ENCODE measurements at places on chromosomes 1 and 21.

DNA sequence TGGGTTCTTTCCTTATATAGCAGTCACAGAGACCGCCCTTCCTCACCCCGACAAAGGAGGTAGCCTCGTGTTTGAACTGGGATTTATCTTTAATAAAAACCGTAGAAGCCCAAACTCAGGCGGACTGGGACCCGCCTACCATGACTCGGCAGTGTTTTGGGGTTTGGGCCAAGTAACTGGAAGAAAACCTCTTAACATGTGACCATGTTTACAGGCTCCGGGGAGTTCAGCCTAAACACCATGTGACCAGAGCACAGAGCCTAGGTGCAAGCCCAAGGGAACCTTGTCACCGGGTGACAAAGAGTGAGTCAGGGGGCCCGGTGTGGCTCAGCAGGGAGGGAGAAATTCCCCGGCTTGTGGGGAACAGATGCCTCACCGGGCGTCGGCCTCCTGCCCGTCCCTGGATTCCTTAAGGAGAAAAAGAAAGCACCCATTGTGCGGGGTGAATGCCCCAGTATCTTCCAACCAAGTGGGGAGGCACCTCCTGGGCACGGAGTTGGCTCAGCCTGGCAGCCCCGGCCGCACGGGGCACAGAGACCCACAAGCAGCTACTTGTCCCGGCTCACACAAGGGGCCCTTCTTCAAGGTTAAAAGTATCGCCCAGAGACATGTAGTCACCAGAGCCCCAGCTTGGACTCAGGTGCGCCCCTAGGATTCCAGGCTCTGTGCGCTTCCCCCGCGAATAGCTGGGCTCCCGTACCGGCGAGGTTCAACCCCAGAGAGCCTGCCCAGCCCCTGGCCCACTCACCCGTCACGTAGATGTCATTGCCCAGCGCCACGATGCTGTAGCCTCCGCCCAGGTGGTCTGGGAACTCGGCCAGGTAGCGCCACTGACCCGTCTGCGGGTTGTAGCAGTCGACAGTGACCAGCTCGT lies 1.4 kb downstream of the KLHL21 start:
- peak; percentile 41 for DNase-seq

DNA sequence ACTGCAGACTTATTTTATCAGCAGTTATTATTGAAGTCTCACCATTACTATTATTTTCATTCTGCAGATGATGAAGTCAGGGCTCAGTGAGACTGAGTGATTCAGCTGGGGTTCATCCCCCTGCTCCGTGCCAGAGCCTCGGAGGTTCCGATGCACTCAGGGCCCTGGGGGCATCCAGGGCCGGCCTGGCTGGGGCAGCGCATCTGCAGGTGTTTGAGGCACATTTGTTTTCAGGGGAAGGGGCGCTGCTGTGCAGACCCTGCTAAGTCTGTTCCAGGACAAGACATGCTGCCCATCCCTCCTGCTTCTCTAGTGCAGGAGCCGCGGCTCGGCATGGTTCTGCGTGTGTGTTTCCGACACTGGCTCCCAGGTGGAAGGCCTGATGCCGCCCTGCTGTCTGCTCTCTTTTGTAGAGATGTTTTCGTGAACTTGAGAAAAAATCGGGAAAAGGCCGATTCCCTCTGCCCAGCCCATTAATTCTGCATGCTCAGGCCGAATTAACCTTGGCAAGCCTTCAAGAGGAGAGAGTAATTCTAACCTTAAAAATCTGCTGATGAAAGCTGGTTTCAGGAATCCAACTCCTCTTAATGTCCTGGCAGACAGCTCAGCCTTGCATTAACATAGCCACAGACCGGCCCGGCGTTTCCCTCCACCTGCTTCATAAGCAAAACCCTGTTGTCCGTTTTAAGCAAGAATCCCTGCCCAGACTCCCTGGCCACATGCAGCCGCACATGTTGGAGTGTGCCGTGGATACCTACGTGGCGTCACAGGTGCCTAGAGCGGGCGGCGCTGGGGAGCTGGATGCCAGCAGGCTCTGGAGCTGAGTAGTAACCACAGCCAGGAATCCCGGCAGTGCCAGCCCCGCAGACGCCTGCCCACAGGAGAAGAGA lies 316.0 kb upstream of the VAMP3 start:
- no peak for DNase-seq

- DNase-seq = no peak
Measured at GRCh38 chr1:180451504-180451903, 50.9 kb downstream of the ACBD6 start.

GRCh38 chr21:43209575-43210453 lies 41.0 kb downstream of the CRYAA start:
- DNase-seq = no peak

GRCh38 chr1:18922319-18922726 lies 20.0 kb upstream of the ALDH4A1 start:
- DNase-seq = no peak

DNA sequence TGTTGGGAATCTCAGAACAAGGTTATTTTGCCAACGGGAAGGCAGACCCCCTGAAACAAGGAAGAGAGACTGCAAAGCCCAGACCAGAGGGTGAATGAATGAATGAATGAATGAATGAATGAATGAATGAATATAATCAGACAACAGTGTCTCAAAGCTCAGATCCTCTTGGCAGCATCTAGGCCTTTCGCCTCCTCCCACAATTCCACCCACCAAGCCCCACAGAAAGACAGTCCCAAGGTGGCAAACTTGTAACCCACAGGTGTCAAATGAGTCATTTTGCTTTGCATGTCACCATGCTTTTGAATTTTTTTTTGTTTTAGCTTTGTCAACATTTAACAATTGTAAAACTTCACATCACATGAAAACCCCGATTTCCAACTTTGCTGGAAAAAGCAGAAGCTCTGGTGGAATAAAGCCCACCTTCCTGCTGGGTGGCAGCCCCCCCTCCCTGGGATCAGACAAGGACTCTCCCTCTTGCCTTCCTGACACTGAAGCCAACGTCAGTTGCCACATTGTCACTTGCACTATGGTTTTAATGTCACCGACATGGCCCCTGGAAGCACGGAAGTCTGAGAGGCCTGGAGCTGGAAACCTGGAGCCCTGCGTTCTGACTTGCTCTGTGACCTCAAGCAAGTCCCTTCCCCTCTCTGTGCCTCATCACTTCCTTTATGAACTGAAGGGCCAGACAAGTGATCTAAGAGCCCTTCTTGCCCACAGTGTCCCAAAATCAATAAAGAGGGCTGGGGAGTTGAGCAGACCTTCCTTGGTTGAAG lies 134.6 kb upstream of the RUNX3 start:
- DNase-seq = no peak

DNA sequence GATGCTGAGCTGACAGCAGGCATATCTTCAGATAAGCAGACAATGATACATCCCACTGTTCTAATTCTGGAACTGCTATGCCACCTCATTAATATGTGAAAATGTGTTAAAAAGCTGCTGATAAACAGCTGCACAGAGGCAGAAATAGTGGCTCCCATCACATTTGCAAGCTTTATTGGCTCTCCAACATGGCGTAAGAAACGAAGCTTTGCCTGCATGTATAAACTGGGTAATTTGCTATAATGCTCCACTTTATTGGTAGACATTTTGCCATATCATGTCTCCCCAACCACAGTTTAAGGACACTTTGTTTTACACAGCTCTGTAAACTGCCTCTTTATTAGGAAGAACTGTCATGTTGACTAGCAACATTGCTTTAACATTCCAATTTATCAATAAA lies 49.8 kb downstream of the SEC16B start:
- no peak for DNase-seq

DNA sequence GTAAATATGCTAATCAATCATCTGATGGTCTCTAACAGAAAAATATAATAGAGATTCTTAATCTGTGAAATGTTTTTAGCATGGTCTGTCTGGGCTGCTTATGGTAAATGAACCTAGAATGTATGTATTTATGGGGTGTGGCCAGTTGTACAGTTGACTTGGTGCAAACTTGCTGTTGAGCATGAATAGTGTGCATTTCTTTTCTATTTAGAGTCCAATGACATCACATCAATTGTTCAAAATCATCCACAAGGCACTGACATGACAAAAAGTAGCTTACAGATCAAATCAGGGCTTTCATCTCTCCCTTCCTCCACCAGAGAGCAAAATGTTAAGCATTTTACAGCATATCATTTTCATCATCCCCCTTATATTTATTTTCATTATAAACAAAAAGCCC lies 1010.3 kb downstream of the KCNT2 start:
- DNase-seq = no peak

- no peak for DNase-seq
Measured at GRCh38 chr1:1910651-1911331, 4.3 kb upstream of the CALML6 start.

DNA sequence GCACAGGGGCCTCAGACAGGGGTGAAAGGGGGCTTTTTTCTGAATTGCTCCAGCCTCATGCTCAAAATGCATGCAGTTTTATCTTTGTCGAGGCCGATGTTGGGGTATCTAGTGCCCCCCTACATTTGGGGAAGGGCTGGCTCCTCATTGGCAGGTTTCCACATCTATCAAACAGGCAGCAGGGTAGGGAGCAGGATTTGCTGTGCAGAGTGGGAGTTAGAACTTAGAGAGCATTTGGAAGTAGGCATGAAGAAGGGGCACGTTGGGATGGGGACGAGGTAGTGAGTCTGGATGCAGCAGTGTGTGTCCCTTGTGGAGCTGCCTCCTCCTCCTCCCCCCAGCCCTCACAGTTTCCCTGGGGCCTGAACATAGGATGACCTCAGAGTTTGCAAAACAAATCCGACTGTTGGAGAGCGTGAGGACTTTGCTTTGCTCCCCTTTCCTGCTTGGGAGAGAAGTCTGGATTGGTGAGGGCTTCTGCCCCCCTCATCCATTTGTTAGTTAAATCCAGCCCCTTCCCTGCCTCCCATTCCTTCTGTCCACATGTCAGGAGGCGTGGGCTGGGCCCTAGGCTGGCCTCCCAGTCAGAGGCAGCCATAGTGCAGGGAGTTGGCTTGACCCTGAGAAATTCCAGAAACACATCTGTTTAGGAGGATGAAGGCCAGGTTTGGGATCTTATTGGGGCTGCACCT lies 36.9 kb upstream of the GPR37L1 start:
- peak; percentile 66 for DNase-seq

GRCh38 chr1:84972377-84972987 lies 24.4 kb downstream of the MCOLN2 start:
- no peak for DNase-seq

GRCh38 chr21:44049606-44050005 lies 37.5 kb downstream of the TRAPPC10 start:
- DNase-seq = no peak

DNA sequence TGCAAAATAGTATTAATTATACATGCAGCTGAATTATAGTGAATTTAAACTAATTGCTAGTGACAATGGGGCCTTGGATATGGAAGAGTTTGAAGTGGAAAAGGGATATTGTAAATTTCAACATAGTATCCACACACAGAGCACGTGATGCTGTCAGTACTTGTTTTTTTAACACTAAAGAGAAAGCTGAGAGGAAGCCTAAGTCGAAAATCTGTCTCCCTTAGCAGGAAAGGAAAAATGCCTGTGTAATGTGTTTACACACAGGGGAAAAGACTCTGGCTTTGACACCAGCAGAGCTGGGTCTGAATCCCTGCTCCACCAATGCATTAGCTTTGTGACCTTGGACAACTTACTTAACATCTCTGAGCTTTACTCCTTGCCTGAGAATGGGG lies 42.6 kb downstream of the PCSK9 start:
- no peak for DNase-seq

DNA sequence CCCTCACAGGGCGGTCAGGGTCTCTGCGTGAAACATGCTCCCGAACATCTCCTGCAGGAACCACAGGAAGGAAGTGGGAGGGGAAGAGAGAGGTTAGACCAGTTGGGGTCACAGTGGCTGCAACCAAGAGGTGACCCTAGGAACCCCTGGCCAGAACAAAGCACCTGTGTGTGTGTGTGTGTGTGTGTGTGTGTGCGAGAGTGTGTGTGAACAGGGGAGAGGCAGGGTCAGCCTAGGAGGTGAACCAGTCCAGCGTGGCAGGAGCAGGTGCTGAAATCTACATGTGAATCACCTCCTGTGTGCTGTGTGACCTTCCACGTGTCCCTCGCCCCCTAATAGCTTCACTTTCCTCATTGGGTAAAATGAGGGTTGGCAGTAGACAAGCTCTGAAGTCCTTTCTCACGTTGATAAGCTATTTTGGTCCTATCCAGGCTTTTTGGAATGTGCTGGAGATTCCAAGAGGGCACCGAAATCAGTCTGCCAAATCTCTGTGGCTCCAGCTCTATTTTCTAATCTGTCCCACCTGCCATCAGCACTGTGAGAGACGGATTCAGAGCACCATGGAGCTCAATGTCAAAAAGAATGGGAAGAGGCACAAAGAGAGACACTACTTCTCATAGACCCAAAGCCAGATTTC lies 27.8 kb downstream of the SLC26A9 start:
- DNase-seq = no peak

- DNase-seq = peak; percentile 60
Measured at GRCh38 chr1:51956528-51957509, 33.7 kb downstream of the RAB3B start.

GRCh38 chr1:205417870-205418635 lies 3.8 kb downstream of the LEMD1 start:
- DNase-seq = no peak

GRCh38 chr1:172724765-172725613 lies 66.1 kb downstream of the FASLG start:
- no peak for DNase-seq

DNA sequence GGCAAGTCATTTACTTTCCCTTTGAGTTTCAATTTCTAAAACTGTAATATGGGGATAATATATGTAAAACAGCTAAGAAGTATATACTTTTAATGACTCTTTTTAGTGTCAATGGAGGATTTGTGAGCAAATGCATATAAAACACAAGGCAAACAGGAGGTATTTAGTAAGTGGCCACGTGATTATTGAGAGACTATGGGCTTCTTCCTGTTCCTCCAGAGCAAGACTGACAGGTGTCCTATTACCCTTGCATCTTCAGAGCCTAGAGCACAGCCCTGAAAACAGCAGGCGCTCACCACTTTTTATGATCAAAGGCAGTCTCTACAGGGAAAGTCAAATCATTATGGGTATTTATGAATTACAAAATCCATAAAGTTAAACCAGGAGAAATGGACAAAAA lies 941 bp upstream of the ROR1 start:
- no peak for DNase-seq

DNA sequence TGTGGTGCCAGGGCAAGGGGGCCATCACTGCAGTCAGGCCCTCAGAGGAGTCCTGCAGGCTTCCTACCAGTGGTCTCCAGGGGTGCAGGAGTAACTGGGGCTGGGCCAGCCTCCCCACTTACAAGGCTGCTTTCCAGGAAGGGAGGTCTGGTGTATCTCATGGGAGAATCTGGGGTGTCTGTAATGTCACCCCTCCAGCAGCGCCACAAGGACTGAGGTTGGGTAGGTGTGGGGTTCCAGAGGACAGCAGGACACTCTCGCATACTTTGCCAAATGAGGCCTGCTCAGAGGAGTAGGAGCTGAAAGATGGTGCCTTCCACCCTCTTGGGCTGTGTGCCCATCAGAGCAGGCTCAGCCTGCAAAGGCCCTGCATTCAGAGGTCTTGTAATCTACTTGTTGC lies 46.9 kb downstream of the TNNT2 start:
- no peak for DNase-seq
